ENCODE measurements at places on chromosomes 3 and 15. TPM values are rescaled to one million over a fixed set of nuclear protein-coding genes. Genes with fewer than 3 reads are reported as not detected.
A peak's percentile ranks its signal among the peaks of the same experiment; 100 is the strongest.

The EIF4E3 gene
- 48.6 TPM for total RNA-seq

GRCh38 chr3:125916376-125916978 is 52.5 kb upstream of the ROPN1B start:
- DNase-seq, result no peak
- no peaks in the 10 kb centered on the region for H3K27me3 ChIP-seq
- H3K27ac ChIP-seq, result peak overlapping the region; percentile 80
- peaks cover 9% of the 10 kb centered on the region for H3K4me1 ChIP-seq

DNA sequence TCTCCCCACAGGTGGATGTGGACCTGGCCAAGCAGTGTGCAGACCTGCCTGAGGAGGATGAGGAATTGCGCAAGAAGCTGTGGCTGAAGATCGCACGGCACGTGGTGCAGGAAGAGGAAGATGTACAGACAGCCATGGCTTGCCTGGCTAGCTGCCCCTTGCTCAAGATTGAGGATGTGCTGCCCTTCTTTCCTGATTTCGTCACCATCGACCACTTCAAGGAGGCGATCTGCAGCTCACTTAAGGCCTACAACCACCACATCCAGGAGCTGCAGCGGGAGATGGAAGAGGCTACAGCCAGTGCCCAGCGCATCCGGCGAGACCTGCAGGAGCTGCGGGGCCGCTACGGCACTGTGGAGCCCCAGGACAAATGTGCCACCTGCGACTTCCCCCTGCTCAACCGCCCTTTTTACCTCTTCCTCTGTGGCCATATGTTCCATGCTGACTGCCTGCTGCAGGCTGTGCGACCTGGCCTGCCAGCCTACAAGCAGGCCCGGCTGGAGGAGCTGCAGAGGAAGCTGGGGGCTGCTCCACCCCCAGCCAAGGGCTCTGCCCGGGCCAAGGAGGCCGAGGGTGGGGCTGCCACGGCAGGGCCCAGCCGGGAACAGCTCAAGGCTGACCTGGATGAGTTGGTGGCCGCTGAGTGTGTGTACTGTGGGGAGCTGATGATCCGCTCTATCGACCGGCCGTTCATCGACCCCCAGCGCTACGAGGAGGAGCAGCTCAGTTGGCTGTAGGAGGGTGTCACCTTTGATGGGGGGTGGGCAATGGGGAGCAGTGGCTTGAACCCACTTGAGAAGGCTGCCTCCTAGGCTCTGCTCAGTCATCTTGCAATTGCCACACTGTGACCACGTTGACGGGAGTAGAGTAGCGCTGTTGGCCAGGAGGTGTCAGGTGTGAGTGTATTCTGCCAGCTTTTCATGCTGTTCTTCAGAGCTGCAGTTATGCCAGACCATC is 8.6 kb downstream of the VPS18 start:
- H3K27me3 ChIP-seq, result no peaks in the 10 kb centered on the region
- no peak overlapping the region for H3K4me3 ChIP-seq
- H3K27ac ChIP-seq, result no peak overlapping the region

DNA sequence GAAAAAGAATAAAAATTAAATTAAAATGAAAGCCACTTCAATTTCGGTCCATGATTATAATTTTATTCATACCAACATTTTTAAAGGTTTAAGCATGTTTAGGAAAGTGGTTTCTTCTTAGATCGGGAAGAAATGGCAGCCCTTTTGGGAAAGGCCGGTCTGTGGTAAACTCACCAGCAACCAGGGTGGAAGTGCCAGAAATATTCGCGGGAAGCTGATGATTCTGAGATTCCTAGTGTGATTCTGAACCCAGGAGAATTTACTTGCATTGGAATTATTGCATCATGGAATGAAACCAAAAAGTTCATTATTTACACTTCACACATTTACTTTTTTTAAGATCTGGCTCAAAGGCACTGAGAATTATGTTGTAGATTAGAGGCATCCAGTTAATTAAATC is 97.2 kb upstream of the CCNL1 start:
- DNase-seq, result no peak
- no peak overlapping the region for H3K4me3 ChIP-seq
